Breast epithelium (tissue), 4 donors: ENCODE measurements at places on chromosomes 7 and 10. TPM values are rescaled to one million over a fixed set of nuclear protein-coding genes. Genes with fewer than 3 reads are reported as not detected.

PNLIPRP3 gene
- 0.29 TPM for total RNA-seq

DNA sequence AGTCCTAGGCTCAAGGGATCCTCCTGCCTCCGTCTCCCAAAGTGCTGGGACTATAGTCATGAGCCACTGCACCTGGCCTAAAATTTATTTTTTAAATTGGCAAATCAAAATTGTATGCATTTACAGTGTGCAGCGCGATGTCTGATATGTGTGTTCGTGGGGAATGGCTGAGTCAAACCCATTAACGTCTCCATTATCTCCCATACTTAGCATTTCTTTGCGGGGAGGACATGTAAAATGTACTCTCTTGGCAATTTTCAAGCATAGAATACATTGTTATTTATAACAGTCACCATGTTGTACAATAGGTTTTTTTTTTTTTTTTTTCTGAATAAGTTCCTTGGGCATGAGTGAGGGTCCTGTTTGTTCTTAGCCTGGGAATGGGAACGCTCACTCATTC, 3.8 kb downstream of the TMEM184A start:
- no peak for DNase-seq

IFIT1B gene
- not detected for total RNA-seq

DNA sequence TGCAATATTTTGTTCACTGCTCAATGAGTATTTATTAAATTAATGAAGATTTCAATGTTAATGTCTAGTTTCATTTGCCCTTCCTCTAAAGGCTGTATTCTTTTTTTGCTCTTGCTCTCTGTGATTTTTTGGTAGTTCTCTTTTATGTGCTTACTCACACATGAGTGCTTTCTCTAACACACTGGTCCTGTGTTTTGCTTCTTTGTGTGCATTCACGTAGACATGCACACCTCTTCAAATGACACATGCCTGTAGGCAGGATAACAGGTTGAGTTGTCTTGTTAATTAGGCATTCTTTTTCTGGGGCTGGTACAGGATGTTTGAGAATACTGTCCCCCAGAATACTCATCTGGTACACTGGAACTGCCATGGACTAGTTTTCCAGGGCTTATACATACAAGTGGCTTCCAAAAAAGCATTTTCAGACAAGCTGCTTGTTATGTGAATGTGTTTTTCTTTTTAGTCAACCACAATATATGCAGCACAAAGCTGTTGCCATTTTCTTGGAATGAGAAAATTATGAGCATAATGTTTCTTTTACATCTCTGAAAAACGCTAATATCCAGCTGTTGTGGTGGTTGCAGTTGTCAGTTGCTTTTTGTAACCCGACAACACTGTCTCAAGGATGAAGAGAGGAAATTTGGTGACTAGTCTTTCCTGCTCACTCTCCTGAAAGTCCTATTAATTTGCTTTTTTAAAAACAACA, 416.4 kb downstream of the AUTS2 start:
- no peak for DNase-seq

DNA sequence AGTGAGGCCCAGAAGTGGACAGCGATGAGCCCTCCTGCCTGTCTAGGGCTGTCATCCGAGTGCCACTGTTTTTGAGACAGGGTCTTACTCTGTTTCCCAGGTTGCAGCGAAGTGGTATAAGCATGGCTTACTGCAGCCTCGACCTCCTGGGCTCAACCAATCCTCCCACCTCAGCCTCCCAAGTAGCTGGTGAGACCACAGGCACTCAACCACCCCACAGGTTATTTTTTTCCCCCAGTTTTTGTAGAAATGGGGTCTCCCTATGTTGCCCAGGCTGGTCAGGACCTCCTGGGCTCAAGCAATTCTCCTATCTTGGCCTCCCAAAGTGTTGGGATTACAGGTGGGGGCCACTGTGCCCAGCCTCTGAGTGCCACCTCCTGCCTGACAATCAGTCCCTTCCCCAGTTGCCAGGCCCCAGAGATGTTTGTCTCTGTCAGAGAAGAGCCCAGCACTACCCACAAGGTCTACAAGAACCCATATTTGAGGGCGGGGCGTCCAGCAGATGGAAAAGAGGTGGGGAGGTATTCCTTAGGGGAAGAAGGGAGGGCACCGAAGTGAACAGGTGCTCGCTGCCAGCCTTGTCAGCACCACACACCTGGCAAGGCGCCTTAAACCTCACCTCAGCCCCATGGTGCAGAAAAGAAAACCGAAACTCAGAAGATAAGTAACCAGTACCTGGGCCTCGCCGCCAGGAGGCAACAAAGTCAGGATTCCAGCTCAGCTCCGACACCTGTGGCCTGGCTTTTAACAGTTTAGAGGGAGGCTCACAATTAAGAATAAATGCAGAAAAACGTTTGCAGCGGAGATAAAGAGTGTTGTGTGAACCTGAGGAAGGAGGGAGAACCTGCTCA, 77.4 kb upstream of the ANLN start:
- DNase-seq, result no peak
